ENCODE measurements at places on chromosomes 7 and 10.
A peak's percentile ranks its signal among the peaks of the same experiment; 100 is the strongest.

DNA sequence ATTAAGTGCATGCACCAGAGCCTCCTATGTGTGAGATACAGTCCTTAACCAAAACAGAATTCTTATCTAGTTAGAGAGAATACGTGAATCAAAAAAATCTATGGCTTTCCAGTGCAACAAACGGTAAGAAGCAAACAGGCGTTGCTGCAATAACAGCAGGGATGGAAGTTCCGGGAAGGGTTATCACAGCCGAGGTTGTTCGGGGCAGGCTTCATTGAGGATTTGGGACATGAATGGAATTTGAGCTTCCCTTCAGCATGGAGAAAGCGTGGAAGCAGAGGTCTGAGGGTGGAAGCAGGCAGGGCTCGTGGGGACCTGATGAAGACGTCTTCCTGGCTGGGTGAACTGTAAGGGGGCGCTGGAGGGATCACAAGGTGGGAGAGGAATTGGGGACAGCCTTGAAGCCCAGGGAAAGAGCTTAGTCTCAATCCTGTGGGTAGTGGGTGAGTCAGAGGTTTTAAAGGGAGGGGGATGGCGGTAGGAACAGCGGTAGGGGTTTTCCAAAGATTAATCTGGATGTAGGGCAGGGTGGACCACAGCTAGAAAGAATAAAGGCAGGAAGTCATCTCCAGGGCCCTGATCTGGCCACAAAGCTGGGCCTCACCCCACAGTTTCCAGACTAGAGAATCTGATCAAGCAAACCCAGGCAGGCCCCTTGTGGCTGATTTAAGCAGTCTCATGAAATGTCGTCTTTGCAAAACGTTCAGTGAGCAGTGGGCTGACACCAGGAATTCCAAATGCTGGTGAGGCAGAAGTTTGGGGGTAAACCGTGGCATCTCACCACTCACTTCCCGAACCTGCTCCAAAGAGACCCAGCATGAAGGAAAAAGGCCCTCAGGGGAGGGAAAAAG lies 65.1 kb downstream of the CALML3 start:
- no peak for DNase-seq

DNA sequence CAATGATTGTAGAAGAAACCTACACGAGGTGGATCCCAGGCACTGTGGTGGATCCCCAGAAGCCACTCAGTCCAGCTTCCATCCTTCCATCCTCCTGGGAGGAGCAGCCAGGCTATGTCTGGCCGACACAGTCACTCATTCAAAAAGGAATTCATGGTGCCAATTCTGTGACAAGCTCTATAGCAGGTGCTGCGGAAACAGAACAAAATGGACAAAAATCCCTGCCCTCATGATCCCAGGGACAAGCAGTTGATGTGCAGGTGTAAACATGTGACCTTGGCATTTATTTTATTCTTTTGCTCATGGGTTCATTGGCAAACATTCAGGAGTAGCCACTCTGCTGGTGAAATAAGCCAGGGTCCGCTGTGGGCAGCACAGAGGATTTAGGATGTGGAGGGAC lies 49.2 kb upstream of the FGFR2 start:
- no peak for DNase-seq

- no peak for DNase-seq
Observed at GRCh38 chr7:138086563-138087270, 10.5 kb downstream of the AKR1D1 start.

- peak; percentile 29 for DNase-seq
Observed at GRCh38 chr7:13989126-13989948, at the start of gene ETV1. TSS of gene ETV1 (minus strand) at chr7:13989666. CDS start at chr7:13989052, 614 bp downstream.

DNA sequence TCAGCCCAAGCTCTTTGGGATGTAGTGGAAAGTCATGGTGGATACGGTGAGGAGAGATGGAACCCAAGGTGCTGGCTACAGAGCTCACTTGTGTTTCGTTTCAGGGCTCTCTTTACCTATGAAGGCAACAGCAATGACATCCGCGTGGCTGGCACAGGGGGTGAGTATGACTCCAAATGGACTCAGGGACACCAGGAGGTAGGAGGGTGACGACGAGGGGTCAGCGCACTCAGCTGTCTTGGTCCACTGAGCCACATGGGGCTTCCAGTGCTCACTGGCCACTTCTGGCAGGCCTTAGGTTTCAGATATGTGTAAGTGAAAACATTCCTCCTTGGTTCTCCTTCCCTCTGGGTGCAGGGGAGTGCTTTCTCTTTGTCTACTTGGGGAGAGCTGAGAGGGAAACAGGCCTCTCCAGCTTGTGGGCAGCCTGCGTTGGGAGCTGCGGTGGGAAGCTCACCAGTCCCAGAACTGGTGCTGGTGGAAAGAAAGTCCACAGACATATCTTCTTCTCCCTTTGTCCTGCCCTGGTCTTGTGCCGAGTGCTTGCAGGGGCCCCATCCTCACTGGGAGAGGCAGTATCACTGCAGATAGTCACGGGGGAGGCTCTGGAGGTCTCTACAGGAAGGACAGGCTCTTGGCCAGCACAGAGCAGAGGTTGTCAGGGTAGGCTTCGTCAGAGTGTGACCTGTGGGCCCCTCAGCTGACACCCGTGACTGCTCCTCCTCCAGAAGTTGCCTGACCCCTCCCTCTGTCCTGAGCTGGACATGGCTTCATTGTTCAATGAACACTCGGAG lies 5.8 kb downstream of the DBNL start:
- no peak for DNase-seq

- no peak for DNase-seq
Observed at GRCh38 chr7:94350734-94351133, 44.0 kb upstream of the COL1A2 start.

GRCh38 chr10:103869336-103869735 lies 14.0 kb upstream of the SH3PXD2A start:
- DNase-seq: no peak

DNA sequence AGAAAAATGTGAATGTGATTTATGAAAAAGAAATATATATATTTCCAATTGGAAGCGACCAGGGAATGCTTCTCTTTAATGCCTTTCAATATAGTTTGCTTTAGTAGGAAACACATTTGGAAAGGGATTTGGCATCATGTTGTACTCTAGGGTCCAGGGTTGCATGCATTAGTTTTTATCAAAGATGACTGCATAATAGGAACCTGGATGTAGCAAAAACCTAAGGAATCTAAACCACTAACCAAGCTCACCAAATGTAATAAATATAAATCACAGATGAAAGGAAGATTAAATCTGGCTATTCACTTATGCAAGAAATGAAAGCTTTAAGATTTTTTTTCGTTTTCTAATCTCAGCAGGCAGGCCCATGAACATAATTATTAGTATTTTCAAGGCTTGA lies 120.0 kb downstream of the ATXN7L1 start:
- no peak for DNase-seq

DNA sequence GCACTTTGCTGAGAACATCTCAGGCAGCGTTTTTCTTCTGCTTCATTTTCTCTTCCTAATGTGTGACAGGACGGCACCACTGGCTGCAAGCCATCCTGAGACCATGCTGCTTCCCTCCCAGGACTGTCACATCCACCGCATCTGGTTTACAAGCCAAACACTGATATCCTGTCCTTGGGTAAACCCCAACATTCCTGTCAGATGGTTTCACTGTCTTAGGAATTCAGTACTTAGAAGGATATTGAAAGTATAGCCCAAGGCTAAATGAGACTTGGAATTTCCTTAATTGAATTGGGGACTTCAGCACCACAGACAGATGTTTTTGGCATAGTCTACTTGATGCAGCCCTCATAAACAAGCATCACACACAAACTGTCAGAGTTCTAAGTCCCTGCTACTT lies 74.2 kb upstream of the PLXNA4 start:
- no peak for DNase-seq

DNA sequence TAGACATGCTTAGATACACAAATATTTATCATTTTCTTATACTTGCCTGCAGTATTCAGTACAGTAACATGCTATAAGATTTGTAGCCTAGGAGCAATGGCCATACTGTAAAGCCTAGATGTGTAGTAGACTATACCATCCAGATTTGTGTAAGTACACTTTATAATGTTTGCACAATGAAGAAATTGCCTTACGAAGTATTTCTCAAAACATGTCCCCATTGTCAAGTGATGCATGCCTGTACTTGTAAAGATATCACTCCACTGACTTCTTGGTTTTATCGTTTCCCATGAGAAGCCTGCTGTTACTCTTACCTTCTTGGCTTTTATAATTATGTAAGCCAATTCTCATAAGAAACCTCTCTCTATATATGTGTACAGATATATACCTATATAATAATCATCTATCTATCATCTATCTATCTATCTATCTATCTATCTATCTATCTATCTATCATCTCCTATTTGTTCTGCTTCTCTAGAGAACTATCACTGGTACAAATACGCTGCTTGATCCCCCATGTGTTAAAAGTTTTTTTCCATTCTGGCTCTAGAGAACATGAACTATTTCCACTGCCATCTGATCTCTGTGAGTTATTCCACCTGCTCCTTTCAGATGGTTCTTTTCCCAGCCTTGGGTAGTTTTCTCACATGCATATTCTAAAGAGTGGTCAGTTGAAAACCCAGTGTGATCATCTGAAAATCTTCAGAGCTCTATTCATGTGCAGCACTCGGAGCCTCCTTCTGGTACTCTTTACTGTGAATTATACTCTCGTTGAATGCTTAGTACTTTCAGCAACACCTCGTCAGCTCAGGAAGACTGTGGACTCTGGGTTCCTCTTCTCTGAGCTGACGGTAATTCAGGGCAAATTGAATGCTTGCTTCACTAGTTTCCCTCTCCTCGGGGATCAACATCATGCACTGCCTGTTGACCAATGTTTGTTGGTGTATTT lies 14.5 kb upstream of the VCL start:
- DNase-seq: no peak

GRCh38 chr7:979886-980571 lies 3.0 kb upstream of the CYP2W1 start:
- no peak for DNase-seq

DNA sequence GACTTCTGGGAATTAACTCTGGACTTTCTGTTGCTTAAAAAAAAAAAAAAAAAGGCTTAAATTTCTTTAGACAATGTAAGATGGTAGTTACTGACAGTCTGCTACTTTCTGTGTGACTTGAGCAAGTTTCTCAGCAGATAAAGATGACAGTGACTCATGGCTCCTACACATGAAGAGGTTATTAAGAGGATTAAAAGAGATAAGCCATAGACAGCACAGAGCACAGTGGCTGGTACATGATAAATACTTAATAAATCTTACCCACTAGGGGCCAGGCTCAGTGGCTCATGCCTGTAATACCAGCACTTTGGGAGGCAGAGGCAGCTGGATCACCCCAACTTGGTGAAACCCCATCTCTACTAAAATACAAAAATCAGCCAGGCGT lies 174.8 kb downstream of the JAZF1 start:
- no peak for DNase-seq

DNA sequence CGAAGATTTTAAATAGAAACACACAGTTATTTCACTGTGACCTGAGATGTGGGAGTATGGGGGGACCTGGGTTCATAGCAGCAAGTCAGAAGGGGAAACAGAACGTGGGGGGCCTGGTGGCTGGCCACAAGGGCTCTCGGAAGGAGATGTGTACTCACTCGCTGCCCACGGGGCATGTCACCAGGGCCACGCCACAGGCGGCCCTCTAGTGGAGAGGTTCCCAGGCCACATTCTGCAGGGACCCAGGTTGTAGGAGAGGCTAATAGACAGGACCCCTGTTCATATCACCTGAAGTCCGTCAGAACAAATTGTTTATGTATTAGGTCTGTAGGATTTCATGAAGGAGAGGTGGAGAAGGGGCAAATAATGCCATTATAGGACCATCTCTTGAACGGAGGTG lies 25.1 kb upstream of the SVOPL start:
- DNase-seq: no peak

- no peak for DNase-seq
Observed at GRCh38 chr7:37977243-37977642, 56.8 kb downstream of the EPDR1 start.

DNA sequence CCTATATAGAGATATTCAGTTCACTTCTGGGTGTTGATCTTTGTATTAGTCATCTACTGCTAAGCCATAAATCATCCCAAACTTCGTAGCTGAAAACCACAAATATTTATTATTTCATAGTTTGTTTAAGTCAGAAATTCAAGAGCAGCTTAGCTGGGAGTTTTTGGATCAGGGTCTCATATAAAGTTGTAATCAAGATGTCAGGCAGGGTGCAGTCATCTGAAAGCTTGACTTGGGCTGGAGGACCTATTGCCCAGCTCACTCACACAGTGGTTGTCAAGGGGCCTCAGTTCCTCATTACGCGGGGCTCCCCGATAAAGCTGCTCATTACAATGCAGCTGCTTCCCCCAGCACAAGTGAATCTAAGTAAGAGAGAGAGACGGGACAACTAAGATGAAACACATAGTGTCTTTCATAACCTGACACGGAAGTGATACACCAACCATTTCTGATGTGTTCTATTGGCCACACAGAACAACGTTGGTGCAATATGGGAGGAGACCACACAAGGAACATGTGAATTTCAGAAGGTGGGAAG lies 15.7 kb downstream of the PPP1R3C start:
- DNase-seq: no peak

GRCh38 chr10:74056050-74056818 lies 58.3 kb downstream of the VCL start:
- DNase-seq: peak; percentile 51

- no peak for DNase-seq
Observed at GRCh38 chr10:60192946-60193345, 196.7 kb downstream of the ANK3 start.
